ENCODE measurements at places on chromosomes 1 and 21.

GRCh38 chr1:243549108-243549507 is 293.3 kb downstream of the SDCCAG8 start:
- no peak for DNase-seq

GRCh38 chr1:172810480-172811175 is 151.7 kb downstream of the FASLG start:
- no peak for DNase-seq

- no peak for DNase-seq
Observed at GRCh38 chr21:46287541-46287940, 1.4 kb downstream of the YBEY start.

- no peak for DNase-seq
Observed at GRCh38 chr1:186819126-186819525, 9.6 kb upstream of the PLA2G4A start.

- no peak for DNase-seq
Observed at GRCh38 chr21:38661889-38662568, 143.7 kb upstream of the ETS2 start.

GRCh38 chr1:1162597-1163537 is 10.8 kb upstream of the TTLL10 start:
- no peak for DNase-seq

- DNase-seq: no peak
Observed at GRCh38 chr1:231526536-231526935, 1.9 kb upstream of the TSNAX start.

DNA sequence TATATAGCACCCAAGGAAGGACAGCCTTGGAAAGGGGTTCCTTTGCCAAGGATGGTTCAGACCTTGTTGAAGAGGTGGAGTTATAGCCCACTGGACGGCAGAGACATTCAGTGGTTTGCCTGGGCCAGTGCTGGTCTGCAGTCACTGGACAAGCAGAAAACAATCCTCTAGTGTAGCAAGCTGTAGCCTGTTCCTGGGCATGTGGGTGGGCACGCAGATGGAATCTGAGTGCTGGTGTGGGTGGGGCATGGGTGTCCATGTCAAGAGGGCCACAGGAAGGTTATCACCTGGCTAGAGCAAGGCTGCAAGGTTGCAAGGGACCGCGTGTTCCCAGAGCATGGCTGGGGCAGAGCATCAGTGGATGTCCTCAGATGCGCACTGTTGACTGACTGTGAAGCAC is 244.7 kb downstream of the PTPRU start:
- no peak for DNase-seq

DNA sequence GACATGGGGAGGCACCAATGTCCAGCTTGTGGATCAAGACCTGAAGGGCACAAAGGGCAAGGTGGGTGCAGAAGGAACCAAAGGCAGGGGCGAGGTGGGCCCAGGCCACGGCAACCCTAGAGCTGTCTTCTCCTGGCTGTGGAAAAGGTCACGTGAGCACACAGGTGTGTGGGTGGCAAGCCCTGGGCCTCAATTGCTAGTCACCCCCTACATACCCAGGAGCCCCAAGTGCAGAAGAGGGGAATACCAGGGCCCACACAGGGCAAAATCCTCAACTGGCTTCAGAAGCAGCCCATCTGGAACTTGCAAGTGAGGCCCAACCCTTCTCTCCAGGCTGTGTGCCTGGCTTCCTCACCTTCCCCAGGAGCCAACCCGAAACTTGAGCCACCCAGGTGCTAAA is 25.6 kb downstream of the ZBTB17 start:
- DNase-seq: no peak

DNA sequence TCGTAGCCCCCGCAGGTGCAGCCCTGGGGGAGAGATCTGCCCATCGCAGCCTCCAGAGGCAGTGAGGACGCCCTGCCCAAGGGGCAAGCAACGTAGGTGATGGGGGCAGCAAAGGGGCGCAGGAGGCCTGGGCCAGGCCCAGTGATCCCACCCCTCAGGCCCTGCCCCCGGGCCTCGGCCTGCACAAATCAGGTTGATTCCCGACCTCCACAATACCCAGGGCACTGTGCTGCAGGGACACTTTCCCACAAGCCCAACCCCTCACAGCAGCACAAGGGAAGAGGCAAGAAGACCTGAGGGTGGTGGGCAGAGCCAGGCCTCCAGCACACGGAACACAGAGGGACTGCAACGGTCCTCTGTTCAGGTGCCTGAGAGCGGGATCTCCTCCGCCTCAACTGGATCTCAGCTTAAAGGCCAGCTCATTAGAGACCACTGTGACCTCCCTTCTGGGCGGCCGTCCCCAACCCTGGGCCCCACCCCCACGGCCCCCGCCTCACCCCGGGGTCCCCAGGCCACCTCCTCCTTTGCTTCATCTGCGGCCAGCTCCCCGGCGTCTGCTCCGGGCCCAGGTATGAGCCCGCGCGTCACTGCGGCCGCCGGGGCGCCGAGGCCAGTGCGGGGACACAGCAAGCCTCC is 812 bp upstream of the ARF1 start:
- DNase-seq: no peak

DNA sequence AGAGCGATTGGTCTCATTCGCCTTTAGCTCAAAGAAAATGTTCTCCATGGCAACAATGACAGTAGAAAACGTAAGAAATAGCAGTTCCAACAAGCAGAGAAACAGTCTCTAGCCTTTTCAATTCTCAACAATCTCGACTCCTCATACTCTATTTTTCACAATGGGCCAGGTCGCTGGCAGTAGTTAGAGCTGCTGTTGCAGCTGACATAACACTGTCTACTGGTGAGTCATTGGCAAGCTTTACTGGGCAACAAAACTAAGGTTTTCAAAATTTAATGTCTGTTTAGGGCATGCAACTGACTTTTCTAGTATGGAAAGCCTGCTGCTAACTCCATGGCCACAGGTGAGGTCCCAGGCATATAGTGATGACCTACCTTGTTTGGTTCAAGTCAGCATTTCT is 221.1 kb upstream of the KAZN start:
- no peak for DNase-seq

- no peak for DNase-seq
Observed at GRCh38 chr1:175508320-175509110, 234.9 kb downstream of the TNR start.

Measured in BJ (cell line).